Tongue (tissue), 3 donors: ENCODE measurements at places on chromosomes 16 and 17. TPM values are rescaled to one million over a fixed set of nuclear protein-coding genes. Genes with fewer than 3 reads are reported as not detected.

FBXW10 gene
- total RNA-seq: 0.31 TPM

USP43 gene
- total RNA-seq: 1.0 TPM

HLF gene
- total RNA-seq: 14.3 TPM

SPAG9 gene
- total RNA-seq: 153 TPM

PLA2G10 gene
- total RNA-seq: not detected

NOG gene
- 8.9 TPM for total RNA-seq

MT4 gene
- not detected for total RNA-seq

CXCL16 gene
- total RNA-seq: 4.8 TPM

NPIPA3 gene
- not detected for total RNA-seq

CACNG3 gene
- total RNA-seq: not detected

OR2C1 gene
- 0.21 TPM for total RNA-seq

MYH4 gene
- 0.72 TPM for total RNA-seq

SSTR5 gene
- 0.72 TPM for total RNA-seq

KRTAP2-1 gene
- total RNA-seq: not detected
